AG09319 (cell line): ENCODE measurements at places on chromosomes 1 and 21.
A peak's percentile ranks its signal among the peaks of the same experiment; 100 is the strongest.

- no peak for DNase-seq
Observed at GRCh38 chr1:10082785-10083479, 50.2 kb downstream of the UBE4B start.

DNA sequence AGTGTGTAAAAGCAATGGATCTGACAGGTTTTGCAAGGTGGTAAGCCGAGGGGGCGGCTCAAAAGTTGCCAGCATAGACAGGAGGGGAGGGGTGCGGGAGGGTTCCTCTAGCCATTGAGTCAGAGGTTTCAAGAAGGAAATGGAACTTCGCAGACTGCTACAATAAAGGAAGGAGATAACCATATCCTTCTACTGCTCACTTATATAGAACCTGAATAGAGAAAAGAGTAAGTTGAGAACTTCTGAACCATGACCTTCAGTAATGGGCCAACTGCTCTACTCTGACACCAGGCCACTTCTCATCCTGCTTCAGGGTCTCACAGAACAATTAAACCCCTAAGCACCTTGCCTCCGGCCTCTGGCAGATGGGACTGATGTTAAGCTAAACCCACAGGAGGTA is 26.3 kb upstream of the BCAR3 start:
- DNase-seq: no peak

GRCh38 chr1:183443466-183443865 is 25.3 kb upstream of the NMNAT2 start:
- no peak for DNase-seq

GRCh38 chr21:28696844-28697410 is 295.8 kb downstream of the LTN1 start:
- no peak for DNase-seq

GRCh38 chr1:205536759-205537361 is 32.4 kb downstream of the CDK18 start:
- DNase-seq: no peak

GRCh38 chr1:116737020-116737854 is 17.0 kb upstream of the CD2 start:
- DNase-seq: peak; percentile 24

DNA sequence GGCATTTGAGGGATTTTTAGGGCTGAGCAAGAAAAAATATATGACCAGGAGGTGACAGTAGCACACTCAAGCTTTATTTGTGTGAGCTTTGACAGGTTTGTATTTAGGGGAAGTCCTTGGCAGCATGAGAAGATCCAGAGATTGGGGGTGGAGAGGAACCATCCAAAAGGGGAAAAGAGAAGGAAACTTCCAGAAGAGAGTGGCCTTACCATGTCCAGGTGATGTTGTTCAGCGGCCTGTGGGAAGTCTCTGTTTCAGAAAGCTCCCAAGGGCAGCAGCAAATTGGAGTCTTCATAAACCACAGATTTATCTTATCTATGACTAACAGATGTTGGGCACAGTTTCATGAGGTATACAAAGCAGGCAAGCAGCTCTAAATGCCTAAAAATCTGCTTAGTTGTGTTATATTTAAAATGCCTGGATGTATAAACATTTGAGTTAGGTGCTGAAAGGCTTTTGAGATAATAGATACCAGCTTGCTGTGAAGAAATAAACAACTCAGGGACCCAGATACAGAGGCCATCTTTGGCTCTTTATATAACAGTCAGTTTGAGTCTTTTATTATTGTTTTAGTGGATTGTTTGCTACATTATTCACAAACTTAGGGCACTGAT is 21.2 kb upstream of the ADAR start:
- DNase-seq: no peak

GRCh38 chr1:87023326-87023725 is 108.9 kb downstream of the HS2ST1 start:
- no peak for DNase-seq

DNA sequence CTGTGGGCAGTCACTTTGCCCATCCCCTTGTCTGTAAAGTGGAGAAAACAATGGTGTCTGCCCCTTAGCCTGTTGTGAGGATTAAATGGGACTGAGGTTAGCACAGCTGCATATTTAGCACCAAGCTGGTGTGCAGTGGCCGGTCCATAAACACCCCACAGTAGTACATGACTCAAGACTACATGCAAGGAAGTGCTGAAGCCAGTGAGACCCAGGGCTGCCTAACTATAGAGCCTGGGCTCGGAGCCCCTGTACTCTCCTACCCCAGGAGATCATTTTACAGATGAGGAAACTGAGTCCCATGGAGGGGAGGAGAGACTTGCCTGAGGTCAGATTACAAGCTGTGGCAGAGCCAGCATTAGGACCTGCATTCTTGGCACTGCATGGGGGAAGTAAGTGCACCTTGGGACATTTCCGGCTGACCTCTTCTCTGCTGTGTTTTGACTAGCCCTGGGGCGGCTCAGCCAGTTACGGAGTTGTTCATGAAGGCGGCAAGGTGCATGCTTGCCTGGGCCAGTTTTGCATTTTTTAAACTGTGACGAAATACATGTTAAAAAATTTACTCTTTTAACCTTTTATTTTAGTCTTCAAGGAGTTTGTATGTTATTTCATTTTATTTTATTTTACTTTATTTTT is 3.2 kb downstream of the SERINC2 start:
- no peak for DNase-seq

DNA sequence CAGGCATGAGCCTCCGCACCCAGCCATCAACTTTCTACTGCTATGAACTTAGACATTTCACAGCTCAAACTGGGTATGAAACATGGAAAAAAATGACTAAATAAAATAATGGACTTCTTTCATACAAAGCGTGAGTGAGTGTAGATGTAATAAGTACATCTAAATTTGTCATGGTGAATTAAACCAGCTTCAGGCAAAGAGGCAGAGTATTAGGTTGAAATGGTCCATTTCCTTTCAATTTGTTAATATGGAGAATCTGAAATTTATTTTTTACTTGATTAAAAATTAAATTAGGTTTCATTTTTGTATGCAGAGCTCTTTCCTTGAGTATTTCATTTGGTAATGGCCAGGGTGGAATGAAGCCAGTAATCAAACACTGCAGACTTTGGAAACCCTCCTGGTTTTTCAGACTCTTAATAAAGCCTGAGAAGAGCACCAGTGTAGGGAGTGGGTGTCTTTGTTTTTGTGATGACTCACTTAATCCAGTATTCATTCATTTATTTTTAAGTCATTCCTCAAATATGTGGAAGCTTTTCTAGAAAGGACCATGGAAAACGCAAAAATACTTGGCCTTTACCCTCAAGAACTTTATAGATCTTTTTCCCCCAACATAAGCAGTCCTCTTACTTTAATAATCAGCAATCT is 49.2 kb downstream of the ALG14 start:
- DNase-seq: peak; percentile 81

- no peak for DNase-seq
Observed at GRCh38 chr1:196651079-196651478, 764 bp upstream of the CFH start.

DNA sequence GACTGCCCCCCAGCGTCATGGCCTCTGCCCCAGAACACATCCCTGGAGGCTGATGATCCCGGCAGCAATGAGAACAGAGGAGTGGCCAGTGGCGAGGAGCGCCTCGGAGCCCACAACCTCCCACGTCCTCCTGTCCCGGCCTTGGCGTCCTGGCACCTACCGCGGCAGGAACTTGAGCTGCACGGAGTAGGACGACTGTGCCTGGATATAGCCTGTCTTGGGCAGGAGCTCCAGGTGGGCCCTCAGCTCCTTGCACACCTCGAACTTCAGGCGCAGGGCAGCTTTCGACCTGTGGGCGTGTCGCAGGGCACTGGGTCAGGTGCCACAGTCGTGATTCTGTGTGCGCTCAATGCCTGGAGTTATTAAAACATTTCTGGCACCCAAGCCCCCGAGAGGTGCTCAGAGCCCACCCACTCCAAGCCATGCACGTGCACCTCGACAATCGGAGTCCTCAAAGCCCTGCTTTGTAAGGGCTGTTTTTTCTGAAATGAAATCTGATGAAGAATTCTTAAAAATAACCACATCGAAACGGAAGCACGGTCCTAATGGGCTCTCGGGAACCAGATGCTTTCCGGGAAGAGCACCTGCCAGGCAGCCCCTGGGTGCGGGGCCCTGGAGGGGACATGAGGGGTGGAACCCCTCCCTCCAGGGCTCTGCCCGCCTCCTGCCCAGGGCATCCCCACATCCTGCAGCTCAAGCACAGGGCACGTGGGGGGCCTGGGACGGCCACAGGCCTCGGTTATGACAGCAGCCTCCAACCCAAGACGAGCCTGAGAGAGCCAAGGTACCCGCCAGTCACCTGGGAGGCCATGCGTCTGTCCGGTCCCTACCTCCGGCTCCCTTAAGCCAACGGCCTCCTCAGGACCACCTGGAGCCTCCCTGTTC is 23.0 kb upstream of the TMEM52 start:
- no peak for DNase-seq

DNA sequence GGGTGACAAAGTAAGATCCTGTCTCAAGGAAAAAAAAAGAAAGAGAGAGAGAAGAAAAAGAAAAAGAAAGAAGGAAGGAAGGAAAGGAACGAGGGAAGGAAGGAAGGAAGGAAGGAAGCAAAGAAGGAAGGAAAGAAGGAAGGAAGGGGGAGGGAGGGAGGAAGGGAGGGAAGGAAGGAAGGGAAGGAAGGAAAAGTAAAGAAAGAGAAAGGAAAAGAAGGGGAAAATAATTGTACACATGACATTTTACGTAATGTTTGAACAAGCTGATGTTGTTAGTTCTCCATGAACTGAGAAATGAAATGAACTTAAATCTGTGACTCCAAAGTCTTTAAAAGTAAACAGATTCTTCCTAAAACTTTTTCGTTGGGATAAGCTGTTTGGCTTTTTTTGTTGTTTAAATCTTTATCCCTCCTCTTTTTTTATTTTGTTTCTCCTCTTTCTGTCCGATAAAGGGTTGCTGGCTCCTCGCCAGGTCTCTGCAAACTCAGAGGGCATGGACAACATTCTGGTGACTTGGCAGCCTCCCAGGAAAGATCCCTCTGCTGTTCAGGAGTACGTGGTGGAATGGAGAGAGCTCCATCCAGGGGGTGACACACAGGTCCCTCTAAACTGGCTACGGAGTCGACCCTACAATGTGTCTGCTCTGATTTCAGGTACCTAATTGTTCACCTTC is 59.8 kb downstream of the IL12RB2 start:
- DNase-seq: no peak

DNA sequence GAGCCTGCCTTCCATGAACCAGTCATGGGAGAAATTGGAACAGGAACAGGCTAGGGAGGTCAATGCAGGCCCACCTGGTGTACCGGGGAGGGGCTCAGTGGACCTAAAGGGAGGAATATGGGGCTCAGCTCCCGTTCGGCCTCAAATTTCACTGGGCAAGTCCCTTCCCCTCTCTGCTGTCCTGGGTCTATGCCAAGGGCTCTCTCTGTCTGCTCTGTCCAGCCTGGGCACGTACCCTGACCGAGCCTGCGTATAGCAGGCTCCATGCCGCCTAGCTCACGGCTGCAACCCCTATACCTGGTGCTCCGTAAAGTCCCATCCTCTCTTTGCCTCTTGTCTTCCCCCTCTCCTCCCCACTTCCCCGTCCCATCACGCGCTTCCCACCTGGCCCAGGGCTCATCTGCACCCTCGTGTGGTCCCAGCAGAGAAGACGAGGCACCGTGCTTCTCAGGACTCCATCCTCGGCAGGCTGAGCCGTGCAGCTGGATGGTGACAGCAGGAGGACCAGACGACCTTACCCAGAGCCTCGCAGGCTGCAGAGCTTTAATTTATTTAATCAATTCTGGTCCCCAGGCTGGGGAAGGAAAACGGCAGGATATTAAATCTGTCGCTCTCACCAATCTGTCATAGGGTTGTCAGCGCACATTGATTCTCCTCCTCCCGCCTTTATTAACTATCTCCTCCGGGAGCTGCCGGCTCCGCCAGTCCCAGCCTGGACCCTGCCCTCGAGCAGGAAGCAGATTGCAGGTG is 25.0 kb upstream of the DISP3 start:
- DNase-seq: no peak

DNA sequence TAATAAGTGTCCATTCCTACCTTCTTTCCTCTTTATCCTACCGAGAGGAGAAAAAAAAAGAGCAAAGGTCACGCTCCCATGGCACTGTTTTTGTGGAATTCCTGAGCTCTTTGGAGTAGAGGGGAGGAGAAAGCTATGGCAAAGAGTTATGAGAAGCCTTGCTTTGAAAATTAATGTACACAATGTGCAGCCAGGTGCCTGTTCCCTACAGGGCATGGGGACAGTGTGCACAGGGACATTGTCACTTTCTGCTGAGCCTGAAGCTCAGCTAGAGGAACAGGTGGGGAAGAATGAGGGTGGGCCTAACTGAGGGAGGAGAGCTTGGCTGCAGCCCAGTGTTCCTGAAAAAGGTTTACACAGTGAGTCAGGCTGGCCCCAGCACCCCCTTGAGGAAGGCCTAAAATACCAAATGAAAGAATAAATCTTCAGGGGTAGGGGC is 66.1 kb downstream of the PLXNA2 start:
- DNase-seq: no peak

GRCh38 chr1:113793878-113794834 is 18.1 kb downstream of the RSBN1 start:
- no peak for DNase-seq

GRCh38 chr1:91798740-91799139 is 87.2 kb downstream of the TGFBR3 start:
- DNase-seq: no peak

DNA sequence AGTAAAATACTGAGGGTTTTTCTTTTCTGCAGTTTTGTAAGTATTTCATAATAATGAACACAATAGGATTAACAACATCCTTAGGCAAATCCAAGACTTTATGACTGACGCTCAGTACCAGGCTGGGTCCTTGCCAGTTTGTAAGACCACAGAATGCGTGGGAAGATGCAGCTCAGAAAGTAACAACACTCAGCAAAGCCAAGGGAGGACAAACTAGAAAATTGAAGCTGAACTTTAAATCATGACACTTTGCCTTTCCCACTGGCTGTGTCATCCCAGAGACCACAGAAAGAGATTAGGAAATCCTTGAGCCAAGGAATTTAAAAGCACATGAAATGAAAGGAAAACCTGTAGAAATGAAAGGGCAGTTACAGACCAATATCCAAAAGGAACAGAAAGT is 426.3 kb upstream of the CHRM3 start:
- DNase-seq: no peak

DNA sequence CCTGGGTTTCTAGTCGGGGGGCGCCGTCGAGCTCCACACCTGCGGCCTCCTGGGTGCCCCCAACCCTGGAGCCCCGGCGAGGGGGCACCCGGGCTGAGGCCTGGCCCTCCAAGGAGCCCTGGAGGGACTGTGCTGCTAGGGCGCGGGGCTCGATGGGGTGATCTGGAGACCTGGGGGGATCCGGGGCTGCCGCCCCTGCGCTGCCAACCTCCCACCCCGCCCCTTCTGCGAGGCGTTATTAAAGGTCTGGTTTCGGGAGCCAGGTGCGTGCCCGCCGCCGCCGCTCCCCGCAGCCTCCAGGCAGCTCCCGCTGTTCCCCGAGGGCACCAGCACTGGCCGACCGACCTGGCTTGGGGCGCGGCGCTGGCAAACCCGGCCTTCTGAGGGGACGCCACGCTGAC is 746 bp upstream of the POFUT2 start:
- no peak for DNase-seq

DNA sequence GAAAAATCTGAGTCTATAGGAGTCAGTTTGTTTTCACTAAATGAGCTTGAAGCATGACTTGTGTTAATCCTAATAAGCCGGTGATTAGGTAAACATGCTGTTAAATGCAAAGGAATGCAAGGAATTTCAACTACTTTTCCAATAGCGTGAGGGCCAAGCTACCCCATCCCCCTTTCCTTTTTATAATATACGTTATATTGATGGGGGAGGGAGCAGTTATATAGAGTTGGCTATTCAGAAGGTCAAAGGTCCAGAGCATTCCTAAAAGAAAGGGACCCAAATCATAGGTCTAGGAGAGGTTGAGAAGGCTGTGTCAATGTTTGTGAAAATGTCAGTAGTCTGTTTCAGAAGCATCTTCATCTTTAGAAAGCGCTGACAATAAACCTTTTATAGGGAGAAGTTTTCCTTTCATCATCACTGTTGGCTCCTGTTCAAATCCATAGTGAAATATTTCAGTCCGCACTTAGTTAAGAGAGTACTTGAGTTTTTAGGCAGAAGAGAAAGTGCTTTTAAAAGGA is 3.8 kb downstream of the CCN1 start:
- peak; percentile 87 for DNase-seq
